K562 (cell line): ENCODE measurements at places on chromosomes 7 and 10. TPM values are rescaled to one million over a fixed set of nuclear protein-coding genes. Genes with fewer than 3 reads are reported as not detected.

LEP gene
- not detected in 2 replicates for total RNA-seq

NUTM2A gene
- total RNA-seq = 1.6 and 2.8 TPM in 2 replicates

CYP26C1 gene
- 0.07 and 0.16 TPM in 2 replicates for total RNA-seq

CCL24 gene
- total RNA-seq = 0.45 and 0.80 TPM in 2 replicates

ASAH2 gene
- total RNA-seq = 7.6 and 11.8 TPM in 2 replicates

TFPI2 gene
- 0.11 TPM in 1 of 2 replicates, not detected in the other for total RNA-seq

TMEM130 gene
- 0.07 TPM in 1 of 2 replicates, not detected in the other for total RNA-seq

SEMA3E gene
- total RNA-seq = 0.04 TPM in 1 of 2 replicates, not detected in the other

CNNM1 gene
- not detected in 2 replicates for total RNA-seq

DNA sequence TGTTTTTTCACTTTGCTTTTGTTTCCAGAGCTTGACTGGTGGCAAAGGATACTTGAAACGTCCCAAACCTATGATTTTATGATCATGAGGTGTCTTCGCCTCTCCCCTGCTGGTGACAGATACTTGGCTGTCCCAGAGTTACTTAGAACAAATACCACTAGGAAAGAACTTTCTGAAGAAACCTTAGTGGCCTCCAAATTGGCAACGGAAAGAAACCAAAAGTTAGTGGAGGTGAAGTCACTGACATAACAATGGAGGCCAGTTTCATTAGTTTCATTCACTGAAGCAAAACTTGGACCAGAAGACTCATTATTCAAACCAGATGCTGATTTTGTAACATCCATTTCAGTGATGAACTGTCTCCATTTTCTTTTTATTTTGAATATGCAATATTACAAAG lies 68.6 kb downstream of the JAZF1 start:
- DNase-seq = no peak

DNA sequence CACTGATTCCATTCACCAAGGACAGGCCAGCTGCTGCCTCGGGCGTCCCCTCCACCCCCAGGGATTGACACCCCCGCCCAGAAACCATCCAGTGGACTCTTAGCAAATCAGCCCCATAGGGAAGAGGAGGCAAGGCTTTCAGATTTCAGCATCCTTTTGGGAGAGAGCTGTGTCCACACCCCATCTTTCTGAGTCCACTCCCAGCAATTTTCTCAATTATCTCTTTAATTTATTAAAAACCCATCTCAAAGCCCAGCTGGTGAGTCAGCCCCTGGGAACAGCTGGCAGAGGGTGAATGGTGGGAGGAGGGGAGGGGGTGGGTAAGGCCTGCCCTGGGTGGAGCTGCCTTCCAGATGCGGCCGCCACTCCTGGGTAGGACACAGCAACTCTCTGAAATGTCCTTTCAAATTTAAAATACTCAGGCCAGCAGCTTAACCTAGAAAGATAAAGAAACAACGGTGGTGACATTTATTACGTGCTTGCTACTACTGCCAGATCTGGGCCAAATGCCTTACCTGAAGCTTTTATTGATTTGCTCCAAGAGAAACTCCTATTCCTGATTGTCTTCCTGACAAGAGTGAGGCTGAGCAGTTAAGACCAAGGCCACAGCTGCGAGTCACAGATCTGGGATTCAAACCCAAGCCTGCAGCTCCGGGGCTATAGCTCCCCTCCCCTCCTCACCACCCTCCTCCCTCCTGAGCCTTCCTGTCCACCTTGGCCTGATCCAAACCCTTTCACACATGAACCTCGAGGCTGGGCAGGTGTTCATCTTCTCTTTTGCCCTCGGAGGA lies 120.4 kb downstream of the RGS10 start:
- DNase-seq = no peak

DNA sequence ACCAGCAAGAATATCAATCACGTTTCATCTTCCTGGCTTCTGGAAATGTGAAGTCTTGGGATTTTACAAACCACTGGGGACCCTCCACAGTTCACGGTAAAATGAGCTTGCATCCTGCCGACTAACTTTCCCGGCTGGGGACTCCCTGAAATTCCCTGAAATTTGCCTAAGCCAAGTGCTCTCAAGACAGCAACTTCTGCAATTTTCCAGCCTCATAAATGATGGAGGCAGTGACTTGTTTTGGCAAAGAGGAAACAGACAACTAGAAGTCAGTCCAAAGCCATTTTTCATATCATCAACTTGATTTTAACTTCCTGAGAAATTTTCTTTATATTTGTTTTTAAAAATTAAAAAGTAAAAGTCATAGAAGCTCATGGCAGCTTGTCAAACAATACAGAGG lies 212.3 kb downstream of the FANK1 start:
- DNase-seq = no peak

DNA sequence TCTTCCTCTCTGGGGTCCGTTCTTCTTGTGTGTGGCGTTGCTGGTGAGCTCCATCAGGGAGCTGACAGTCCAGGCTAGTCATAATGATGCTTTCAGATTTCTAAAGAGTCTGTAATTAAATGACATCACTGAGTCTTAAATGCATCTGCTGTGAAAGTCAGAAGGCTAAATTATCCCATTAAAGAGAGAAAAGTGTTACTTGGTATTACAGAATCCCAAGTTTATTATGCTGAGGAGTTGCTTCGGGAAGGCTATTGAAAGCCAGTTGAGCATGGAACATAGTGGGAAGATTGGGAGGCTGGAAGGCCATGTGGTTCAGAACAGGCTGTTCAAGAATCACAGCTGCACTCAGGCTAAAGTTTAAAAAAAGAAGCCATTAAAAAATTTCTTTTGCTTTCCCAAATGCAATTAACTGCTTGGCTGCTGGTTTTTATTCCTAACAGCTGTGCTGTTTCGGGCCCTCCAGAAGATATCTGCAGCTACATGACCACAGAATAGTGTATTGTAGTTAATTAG lies 342.6 kb upstream of the LRGUK start:
- no peak for DNase-seq

DNA sequence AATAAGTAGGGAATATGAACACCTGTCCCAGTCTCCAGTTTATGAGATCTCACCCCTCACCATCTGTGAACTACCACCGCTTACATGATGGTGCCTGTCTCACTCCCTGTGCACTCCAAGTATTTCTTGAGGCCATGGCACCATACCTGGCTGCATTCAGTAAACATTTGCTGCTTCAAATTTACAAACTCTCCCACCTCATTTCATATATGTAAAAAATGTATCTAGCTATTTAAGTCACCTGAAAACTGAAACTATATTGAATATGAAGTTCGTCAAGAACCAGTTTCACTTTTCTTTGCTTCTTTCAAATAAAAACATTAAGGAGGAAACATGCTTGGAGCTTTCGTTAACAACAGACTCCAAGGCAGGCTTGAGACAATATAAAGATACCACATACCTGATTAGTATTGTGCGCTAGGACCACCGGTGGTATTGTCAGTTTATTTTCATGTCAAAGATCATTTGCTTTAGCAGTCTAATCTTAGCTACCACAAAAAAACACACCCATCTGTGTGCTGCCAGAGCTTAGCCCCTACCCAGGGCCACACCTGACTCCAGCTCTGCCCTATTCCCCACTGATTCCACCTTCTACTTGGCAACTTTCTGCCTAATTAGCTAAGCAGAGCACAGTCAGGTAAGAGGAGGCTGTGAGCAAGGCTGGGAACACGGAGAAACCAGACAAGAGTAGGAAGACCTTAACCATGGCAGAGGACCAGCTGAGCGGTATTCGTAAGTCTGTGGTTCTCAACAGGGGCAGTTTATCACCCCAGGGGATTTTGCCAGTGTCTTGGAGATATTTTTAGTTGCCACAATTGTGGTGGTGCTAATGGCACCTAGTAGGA lies 92.0 kb downstream of the ZFAND4 start:
- DNase-seq = peak; percentile 27

- no peak for DNase-seq
Measured at GRCh38 chr10:93488956-93489528, 6.9 kb upstream of the MYOF start.

- DNase-seq = no peak
Measured at GRCh38 chr7:52928591-52928990, 106.8 kb upstream of the POM121L12 start.

DNA sequence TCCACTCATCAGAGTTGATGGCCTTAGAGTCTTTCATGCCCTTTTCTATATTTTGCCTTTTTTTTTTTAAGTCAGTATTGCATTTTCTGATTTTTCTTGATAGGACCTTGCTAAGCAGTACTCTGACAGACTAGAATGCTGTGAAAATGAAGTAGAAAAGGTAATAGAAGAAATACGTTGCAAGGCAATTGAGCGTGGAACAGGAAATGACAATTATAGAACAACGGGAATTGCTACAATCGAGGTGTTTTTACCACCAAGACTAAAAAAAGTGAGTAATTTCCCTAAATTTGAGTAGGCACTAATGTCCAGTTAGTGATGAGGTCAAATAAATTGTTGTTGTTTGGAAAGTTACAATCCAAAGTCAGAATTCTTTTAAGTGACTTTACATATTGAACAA lies 7.4 kb downstream of the NUB1 start:
- no peak for DNase-seq

- DNase-seq = no peak
Measured at GRCh38 chr7:45897042-45897690, 8.9 kb downstream of the IGFBP1 start.

GRCh38 chr10:95304463-95304862 lies 13.7 kb upstream of the PDLIM1 start:
- DNase-seq = no peak

- DNase-seq = no peak
Measured at GRCh38 chr7:51121931-51122425, 194.6 kb downstream of the COBL start.

DNA sequence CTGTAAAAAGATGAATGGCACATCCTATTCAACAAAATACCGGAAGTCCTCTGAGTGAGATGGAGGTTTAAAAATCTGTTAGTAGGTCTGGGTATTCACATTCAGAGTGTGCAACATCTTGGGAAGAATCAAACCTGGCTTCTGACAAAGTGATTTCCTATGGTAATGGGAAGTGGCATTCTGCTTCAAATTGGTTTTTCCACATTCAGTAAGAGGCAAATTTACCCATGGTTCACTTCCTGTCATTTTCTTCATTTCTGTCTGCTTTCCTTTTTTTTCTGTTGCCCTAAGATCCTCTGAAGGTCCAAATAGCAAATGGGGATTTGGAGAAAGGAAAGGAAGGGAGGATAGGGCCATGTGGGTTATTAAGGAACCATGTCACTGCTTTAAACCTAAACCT lies 218.3 kb downstream of the DOCK4 start:
- no peak for DNase-seq

DNA sequence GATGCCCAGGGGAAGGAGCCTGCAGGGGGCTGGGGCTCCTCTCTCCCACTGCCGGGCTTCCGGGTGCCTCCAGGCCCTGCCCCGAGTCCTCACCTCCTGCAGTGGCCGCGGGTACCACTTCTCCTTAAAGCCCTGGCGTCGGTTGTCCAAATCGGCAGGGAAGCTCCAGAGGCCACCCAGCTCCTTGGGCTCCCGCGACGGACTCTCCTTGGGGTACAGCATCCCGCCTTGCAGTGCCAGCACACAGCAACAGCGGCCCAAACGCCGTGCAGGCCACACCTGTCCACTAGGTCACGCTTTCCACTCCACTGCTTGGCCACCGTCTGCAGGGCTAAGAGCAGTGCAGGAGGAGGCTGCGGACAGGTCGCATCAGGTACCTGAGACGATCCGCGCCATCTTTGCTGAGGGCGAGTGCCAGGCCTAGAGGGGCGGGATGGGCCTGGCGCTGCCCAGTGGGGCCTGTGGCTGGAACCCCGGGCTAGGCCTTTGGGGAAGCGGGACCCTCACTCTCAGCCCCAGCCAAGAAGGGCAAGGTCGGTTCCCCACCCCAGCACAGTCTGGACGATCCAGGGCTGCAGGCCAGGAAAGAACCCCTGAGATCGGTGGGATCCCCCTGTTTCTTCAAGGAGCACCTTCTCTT lies 47.7 kb upstream of the ZNF479 start:
- no peak for DNase-seq

GRCh38 chr7:46515844-46516590 lies 594.9 kb upstream of the IGFBP3 start:
- DNase-seq = no peak

DNA sequence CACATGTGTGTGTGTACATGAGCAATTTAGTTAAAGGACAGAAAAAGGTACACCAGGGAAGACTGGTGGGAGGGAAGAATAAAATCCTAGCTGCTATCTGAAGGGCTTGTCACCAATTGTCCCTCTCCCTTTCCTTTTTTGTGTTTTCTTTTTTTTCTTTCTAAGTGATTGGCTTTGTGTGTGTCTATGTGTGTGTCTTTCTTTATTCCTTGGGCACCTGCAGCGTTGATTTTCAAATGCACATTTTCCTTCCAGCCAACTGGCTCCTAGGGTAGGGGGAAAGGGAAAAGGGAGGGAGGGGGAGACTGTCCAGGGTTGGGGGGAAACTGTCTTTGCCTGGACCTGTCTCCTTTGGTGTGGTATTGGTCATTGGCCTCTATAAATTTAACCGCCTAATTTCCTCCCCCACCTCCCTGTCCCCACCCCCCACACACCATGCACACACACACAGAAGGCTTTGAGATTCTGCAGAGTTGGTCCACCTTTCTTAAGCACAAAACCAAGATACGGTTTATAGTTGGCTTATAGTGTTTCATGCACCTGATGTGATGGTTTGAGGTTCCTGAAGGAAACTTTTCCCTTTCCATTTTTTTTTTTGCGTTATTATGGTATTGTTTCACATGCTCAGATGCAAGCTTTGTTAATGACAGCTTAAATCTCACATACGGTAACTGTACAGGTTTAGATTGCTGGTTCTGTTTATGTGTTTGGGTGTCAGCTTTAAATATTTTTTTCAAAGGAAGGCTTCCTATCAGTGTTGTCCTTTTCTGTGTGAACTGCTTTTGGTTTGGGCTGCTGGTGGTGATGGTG lies 2.6 kb downstream of the AUTS2 start:
- DNase-seq = no peak
